ENCODE measurements at places on chromosomes 12 and 14. TPM values are rescaled to one million over a fixed set of nuclear protein-coding genes. Genes with fewer than 3 reads are reported as not detected.
A peak's percentile ranks its signal among the peaks of the same experiment; 100 is the strongest.

Gene GPATCH2L
- total RNA-seq, result 39.2 TPM

Gene SIRT4
- total RNA-seq, result 4.5 TPM

Gene OAS2
- total RNA-seq, result 9.1 TPM

Gene INF2
- 87.3 TPM for total RNA-seq

Gene ENDOU
- not detected for total RNA-seq

Gene ERP27
- total RNA-seq, result not detected

GRCh38 chr14:102538602-102539543, 29.3 kb upstream of the ANKRD9 start:
- peak; percentile 23 for DNase-seq

GRCh38 chr14:104866451-104867370, 1.6 kb downstream of the CEP170B start:
- DNase-seq, result peak; percentile 67

DNA sequence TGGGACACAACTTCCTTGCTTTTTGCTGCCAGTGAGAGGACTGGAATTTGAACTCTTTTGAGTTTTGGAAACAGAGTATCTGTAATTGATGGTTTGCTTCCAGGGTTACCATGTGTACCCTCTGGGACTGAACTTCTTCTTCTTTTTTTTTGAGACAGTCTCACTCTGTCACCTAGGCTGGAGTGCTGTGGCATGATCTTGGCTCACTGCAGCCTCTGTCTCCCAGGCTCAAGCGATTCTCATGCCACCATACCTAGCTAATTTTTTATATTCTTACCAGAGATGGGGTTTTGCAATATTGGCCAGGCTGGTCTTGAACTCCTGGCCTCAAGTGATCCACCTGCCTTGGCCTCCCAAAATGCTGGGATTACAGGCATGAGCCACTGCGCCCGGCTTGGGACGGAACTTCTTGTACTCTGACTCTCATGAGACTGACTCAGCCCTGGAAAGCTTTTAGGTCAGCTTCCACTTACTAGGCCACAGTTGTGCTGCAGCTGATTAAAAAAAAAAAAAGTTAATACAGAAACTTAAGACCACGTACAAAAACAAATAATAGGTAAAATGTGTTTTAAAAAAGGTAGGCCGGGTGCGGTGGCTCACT, 15.8 kb downstream of the SEL1L start:
- DNase-seq, result peak; percentile 38

DNA sequence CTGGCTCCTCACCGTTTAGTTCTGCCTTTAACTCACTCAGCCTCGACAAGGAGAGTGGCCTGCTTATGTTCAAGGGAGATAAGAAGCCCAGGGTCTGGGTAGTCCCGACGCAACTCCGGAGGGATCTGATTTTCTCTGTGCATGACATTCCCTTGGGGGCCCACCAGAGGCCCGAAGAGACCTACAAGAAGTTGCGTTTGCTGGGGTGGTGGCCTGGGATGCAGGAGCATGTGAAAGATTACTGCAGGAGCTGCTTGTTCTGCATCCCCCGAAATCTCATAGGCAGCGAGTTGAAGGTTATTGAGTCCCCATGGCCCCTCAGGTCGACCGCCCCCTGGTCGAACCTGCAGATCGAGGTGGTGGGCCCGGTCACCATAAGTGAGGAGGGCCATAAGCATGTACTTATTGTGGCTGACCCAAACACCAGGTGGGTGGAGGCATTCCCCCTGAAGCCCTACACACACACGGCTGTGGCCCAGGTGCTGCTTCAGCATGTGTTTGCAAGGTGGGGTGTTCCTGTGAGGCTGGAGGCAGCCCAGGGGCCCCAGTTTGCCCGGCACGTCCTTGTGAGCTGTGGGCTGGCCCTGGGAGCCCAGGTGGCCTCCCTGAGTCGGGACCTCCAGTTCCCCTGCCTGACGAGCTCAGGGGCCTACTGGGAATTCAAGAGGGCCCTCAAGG, 13.1 kb downstream of the CBLN3 start:
- DNase-seq, result no peak

GRCh38 chr12:118063576-118064391, 2.8 kb upstream of the WSB2 start:
- DNase-seq, result peak; percentile 22

GRCh38 chr12:89040146-89040964, 311.9 kb downstream of the DUSP6 start:
- peak; percentile 93 for DNase-seq

DNA sequence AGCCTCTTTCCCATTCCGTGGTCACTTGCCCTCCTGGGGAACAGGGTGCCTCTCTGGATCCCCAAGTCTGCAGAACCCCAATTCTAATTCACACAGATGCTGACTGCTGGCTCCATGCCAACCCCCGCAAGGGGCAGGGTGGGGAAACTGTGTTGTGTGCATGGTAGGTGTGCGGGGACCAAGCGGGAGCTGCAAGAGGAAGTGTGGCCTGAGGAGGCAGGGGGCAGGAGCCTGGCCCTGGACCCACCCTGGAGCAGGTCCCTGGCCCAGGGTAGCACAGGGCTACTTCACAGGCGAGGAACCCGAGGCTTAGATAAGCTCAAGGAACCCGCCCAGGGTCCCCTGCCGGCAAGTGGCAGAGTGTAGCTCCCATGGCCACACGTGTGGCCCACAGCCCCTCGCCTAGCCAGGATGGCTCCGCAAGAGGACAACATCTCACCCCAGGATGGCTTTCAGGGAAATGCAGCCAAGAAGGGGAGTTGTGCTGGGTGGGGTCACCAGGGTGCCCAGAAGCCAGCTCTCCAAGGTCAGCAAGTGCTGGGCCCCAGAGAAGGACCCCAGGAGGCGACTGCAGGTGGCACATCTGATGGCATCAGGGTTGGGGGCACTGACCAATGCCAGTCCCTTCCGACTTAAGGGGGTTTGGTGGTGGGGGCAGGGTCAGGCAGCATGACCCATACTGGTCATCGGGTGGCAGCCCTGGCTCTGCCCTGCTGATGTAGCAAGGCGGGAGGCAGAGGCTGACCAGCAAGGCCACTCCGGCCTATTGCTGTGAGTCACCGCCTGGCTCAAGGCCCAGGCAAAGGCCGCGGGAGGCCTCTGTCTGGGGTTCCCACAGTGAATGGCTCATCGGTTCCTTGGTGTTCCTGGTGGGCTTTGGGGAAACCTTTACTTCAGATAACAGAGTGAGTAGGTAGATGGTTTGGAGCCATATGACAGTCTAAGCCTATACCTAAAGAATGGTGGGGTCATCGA, 37.3 kb upstream of the EML1 start:
- DNase-seq, result peak; percentile 94
